ENCODE measurements at places on chromosomes 3 and 15.
A peak's percentile ranks its signal among the peaks of the same experiment; 100 is the strongest.

DNA sequence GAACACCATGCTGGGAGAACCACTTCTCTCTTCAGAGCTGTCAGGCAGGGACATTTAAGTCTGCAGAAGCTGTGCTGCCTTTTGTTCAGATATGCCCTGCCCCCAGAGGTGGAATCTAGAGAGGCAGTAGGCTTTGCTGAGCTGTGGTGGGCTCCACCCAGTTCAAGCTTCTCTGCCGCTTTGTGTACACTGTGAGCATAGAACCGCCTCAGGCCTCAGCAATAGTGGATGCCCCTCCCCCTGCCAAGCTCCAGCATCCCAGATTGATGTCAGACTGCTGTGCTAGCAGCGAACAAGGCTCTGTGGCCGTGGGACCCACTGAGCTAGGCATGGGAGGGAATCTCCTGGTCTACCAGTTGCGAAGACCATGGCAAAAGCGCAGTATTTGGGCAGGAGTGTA, 121.6 kb downstream of the NFKBIZ start:
- DNase-seq, result no peak

- DNase-seq, result no peak
Measured at GRCh38 chr3:184332370-184333090, 4.9 kb upstream of the FAM131A start.

- DNase-seq, result no peak
Measured at GRCh38 chr15:99055555-99056134, 48.1 kb upstream of the PGPEP1L start.

DNA sequence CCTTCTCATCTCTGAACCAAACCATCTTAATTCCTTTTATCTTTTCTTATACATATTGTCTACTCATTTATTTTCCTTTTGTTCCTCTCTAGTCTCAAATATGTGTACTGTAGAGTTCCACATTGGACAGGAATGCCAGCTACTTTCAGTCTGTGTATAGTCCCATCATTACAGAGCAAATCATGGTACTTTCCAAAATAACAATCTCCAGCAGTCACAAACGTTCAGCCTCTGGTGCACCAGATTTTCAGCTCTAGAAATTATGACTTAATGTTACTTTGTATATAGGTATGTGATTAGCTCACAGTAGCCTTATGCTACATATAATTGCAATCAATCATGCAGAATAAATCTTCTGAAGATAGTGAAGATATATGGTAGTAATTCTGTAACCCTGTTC, 32.5 kb upstream of the TM4SF4 start:
- DNase-seq, result no peak

DNA sequence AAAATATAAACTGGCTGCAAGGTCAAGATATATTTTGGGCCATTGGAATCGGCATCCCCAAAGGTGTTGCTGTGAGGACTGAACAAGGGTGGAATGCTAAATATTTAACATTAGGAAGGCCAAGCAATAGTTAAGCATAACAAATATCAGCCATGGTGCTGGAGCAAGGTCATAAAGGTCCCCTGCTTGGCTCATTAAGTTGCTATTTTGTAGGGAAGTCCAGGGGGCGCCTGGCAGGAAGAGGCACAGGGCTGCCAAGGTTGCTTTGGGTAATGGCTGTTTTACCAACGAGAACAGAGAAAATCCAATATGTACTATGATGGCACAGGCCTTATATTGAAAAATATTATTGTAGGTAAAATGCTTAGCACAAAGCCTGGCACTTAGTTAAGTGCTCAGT, 62.2 kb downstream of the SLC15A2 start:
- DNase-seq, result no peak

GRCh38 chr3:67018789-67019526, 20.9 kb downstream of the KBTBD8 start:
- no peak for DNase-seq

DNA sequence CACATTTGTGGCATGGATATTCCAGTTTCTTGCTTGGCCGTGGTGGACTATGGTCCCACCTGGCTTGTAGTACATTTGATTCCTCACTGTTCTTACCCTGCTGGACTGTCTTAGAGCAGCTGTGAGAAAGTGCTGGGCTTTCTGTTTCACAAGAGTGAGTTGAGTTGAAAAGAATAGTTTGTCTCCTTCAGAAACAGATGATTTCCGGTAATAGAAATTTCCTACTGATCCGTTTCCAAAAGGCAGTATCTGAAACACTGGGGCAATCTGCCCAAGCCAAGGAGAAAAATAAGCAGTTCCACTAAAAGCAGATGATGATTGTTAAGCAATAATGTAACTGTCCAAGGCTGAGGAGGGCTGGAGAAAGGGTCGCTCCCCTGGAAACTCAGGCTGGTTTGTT, 96.0 kb downstream of the SUCLG2 start:
- no peak for DNase-seq

GRCh38 chr15:60682615-60683014, 203.7 kb upstream of the ICE2 start:
- DNase-seq, result no peak

GRCh38 chr3:14458434-14459275, 56.2 kb downstream of the SLC6A6 start:
- DNase-seq, result no peak

DNA sequence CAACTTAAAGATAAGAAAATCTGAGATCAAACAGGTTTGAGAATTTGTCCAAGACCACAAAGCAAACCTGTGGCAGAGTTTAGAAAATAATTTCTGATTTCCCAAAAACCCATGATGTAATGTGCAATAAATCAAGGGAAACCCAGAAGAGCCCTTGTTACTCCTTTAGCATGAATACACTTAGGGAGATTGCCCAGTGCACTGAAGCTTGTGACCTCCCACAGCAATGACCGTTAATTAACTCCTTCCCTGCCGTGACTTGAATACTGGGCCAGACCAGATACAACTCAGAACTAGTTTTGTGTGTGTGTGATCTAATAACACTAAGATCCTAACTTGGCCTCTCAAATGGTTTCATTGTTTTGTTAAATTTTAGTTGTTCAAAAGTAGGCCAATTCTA, 2.5 kb downstream of the PRKAR2A start:
- no peak for DNase-seq

GRCh38 chr15:73139041-73139743, 86.9 kb downstream of the NEO1 start:
- no peak for DNase-seq

DNA sequence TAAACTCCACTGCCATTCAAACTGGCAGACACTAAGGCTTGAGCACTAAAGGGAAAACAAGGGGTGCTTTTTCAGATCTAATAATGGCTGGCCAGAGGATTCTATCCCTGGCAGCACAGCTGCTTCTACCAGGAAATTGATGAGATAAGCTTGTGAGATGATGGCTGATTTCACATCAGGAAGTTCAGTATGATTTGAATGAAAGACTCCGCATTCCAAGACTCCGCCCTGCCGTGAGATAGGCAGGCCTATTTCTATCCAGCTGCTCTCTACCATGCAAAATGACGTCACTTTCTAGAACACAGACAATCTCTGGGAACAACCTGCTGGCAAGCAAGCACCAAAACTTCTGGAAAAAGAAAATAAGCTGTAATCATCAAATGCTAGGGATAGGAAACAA, 171.8 kb downstream of the WDR76 start:
- DNase-seq, result no peak

DNA sequence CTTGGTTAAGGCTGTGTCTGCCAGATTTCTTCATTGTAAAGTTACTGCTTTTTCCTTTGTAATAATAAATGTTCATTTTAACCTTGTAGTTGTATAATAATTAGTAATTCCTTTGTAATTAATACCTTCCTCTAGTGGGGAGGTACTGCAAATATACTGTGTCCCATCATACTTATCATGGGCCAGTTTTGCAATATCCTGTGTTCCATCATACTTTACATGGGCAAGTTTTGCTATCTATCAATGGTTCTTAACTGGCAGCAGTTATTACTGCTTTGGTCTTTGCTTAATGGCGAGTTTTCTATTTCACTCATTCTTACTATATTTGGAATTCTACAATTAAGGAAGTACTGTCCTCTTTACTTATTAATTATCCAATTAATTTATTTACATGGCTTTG, 10.6 kb downstream of the ATP2C1 start:
- DNase-seq, result no peak

DNA sequence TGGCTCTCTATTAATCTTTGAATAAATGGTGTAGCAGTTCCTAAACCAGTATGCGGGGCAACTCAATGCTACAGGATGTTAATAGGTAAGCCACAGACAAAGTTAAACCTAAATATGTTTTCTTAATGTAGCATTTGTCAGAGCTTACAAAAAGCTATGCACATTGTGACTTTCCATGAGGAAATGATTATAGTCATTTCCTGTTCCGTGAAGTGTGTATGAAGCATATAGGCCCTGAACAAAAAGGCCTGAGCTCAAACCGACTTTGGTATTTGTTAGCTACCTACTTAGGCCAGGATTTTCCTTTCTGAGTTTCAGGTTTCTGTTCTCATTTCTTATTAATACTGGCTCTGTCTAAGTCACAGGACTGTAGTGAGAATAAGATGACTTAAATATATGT, 14.2 kb downstream of the ZNF80 start:
- DNase-seq, result no peak

DNA sequence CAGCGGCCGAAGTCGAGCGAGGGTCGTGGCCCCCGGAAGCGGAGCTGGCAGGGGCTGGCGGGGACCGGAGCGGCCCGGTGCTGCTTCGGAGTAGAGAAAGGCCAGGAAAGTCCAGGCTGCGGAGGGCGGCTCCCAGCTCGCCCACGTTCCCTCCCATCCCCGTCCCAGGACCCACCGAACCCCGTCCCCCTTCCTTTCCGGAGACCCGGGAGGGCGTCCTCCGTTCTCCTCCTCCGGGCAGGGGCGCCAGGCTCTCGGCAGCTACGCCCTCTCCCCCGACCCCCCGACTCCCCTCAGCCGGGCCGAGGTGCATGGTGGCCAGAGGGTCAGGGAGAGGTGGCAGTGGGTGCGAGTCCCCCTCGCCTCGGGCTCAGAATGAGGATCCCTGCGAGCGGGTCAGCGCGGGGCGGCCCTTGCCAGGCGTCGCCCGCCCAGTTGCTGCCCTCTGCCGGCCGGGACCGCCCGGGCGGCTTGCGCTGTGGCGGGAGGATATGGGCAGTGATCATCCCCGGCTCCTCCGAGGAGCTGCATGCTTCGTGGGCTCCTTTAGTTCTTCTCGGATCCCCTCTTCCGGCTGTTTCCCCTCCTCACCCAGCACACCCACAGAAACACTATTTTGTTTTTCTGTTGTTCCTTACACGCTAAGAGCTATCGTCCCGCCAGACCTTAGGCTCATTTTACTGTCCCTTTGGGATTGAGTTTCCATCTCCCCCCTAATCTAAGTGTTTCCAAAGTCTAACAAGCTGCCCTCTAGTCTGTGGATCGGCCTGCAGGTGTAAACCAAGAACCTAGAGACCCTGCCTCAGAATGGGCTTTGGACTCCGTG, 744 bp upstream of the ALDH1A2 start:
- DNase-seq, result no peak

GRCh38 chr3:176971613-176972174, 225.6 kb downstream of the TBL1XR1 start:
- DNase-seq, result no peak

GRCh38 chr15:42289166-42289565, 15.9 kb upstream of the TMEM87A start:
- no peak for DNase-seq

DNA sequence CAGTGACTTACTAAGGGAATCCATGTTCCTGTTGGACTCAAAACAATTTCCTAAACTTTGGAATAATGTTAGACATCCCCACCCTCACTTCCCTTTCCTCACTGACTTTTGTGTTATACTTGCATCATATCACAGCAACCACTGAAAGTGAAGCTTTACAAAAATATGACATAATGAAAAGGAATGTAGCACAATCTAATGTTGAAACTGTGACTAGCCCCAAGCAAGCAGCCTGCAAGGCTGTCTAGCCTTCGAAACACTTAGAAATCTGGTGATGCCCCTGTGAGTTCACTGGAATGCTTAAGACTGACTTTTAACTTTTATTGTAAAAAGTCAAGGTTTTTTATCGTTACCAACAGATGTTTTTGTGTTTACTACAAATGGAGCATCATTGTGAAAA, 203.7 kb upstream of the ZNF385D start:
- DNase-seq, result no peak

DNA sequence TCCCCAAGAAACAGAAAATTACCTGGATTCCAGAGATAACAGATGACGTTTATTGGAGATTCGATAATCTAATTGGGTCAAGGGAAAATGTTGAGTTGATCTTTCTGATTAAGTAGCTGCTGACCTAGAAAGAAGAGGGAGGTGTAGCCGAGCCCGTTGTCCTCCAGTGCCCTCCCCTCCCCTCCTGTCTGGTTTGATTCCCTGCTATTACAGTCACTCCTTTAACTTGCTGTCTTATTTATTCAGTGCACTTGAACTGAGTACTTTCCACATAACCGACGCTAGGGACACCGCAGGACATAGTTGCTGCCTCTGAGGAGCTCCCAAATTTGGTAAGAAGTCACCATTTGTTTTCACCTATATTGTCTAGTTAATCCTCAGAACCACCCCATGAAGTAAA, 103.7 kb downstream of the AQP9 start:
- peak; percentile 46 for DNase-seq

DNA sequence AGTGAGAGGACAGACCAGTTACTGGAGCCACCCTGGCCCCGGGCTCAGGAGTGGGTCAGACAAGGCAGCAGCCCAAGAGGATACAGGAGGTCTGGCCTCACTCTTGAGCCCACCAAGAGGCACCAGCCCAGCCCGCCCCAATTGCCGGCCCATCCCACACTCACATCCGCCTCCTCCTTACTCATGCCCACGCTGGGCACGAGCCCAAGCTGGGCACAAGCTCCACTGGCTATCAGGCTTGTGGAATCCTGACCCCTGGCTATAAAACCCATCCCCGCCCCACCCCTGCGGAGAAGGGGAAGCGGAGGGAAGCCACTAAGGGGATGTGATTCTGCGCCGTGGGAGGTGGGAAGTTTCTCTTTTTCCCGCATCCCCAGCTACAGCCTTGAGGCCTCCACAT, 25.9 kb downstream of the ADCY5 start:
- no peak for DNase-seq

- no peak for DNase-seq
Measured at GRCh38 chr15:36117296-36117787, 462.1 kb upstream of the CDIN1 start.

- no peak for DNase-seq
Measured at GRCh38 chr15:65856821-65857455, 12.4 kb upstream of the RAB11A start.

DNA sequence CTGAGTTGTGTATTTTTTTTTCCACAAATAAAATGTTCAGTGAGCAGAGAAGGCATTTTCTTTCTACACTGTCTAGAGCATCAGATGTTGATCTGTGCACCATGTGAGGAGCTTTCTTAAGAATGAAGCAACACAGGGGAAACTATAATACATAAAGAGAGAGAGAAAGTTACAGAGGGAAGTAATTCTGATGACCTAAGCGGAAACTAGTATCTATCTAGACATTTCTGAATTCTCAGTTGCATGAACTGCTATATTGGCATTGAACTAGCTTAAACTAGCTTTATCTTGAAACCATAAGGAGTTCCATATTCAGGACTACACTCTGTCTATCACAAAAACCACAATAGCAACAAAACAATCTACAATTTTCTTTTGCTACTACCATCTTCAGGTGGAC, 822.4 kb downstream of the VGLL3 start:
- DNase-seq, result no peak

- DNase-seq, result no peak
Measured at GRCh38 chr15:34514251-34514670, 69.2 kb downstream of the GOLGA8B start.

Data from NCI-H1436 treated with DMSO at 0.1 percent for 48 hours (cell line).